ENCODE measurements at places on chromosomes 5 and 9. TPM values are rescaled to one million over a fixed set of nuclear protein-coding genes. Genes with fewer than 3 reads are reported as not detected.

The CER1 gene
- total RNA-seq = not detected

The PCDHGB6 gene
- 3.1 TPM for total RNA-seq

The PCDHB7 gene
- total RNA-seq = 0.71 TPM

The CRHBP gene
- 2.1 TPM for total RNA-seq

The PTGDS gene
- 2.3 TPM for total RNA-seq

Data from smooth muscle cell of bladder (primary cell).